T-helper 2 cell (primary cell): ENCODE measurements at places on chromosomes 12 and 14.

- peak; percentile 8 for DNase-seq
These were observed 764 bp downstream of the RBM25 start for GRCh38 chr14:73058922-73059673.

DNA sequence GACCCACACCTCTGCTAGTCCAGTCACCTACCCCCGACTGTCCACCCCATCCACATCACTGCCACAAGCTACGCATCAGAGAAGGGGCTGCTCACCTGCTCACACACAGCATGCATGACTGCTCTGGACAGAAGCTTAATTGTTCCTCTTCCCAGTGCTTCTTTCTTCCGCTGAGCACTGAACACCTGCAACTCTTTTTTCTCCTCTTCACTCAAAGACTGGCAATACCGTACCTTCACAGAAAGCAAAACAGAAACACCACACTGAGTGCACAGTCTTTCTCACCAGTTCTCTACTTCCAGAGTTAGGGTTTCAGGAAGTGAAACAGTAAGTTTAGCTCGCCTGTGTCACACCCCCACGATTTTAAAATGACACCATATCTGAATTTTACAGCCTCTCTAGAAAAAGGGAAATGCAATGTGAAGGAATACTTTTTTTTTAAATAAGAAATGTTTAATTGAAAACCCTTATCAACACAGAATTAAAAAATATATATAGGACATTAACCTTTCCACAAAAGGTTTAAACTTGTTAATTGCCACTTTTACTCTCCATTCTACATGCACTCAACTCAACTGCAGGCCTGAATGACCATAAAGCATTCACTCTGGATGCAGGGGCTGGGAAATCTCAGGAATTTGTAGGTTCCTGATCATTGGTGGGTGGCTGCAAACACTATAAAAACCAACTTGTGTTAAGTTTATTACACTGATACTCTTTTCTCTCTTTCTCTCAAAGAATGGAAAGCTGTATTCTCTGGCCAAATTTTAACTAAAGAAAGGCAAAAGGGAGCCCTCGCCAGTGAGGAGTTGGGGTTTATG, 120.0 kb downstream of the PRICKLE1 start:
- DNase-seq: no peak

- no peak for DNase-seq
These were observed 44.2 kb downstream of the ARID2 start for GRCh38 chr12:45773747-45774146.

DNA sequence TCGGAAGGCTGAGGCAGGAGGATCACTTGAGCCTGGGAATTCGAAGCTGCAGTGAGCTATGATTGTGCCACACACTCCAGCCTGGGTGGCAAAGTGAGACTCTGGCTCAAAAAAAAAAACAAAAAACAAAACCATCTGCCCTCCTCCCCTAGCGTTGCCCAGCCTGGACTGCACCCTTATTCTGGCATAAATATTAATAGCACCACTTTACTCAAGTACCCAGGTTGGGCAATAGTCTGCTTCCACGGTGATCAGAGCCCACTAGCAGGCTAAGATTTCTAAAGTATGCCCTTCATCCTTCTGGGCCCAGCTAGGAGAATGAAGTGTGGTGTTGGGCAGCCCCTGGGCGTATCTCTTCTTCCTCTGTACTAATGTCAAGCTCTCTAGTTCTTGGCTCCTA, 33.3 kb downstream of the KCTD10 start:
- no peak for DNase-seq

GRCh38 chr12:63940310-63941005, 96.0 kb downstream of the SRGAP1 start:
- DNase-seq: no peak

- no peak for DNase-seq
These were observed 40.7 kb downstream of the TNFAIP2 start for GRCh38 chr14:103164006-103164405.

- DNase-seq: no peak
These were observed 79.0 kb downstream of the TMEM30B start for GRCh38 chr14:61202124-61202523.

DNA sequence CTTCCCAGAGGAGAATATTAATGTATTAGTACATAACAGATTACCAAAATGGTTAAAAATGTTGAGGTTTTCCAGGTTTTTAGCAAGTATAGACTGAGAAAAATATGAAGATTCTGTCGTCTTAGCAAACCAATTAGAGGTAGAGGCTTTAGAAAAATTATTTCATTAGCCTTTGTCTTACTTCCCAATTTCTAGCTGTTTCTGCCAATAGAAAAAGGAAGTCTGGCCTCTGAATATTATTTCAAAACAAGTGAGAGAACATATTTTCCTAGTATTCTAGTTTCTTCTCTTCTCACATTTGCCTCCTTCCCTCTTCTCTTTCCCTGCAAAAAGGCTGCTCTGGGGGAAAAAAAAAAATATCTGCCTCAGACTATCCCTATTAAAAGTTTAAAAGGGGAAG, 16.4 kb downstream of the IPO8 start:
- DNase-seq: no peak

DNA sequence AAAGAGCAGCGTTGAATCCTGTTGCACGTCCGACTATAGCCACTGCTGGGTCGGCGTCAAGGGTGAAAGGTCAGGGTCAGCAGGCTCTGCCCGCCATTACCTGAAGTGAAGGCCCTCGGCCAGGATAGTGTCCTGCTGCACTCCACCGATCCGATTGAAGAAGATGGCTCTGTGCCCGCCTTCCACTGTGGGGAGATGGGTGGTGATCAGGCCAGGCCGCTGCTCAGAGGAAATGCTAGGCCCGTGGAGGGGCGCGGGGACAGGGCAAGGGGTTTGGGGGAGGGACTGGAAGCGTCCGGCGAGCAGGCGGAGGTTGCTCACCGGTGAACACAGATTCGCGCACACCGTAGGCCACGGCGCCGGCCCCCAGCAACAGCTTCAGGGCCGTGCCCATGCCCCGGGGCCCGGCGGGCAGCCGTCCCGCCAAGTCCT, 352 bp downstream of the PHB2 start:
- no peak for DNase-seq

GRCh38 chr12:18217966-18218365, 43.4 kb upstream of the PIK3C2G start:
- no peak for DNase-seq

GRCh38 chr14:91867316-91867988, at the start of gene TC2N:
Gene TC2N (minus strand): TSS chr14:91867536. CDS start chr14:91813769, 53,767 bp downstream.
- DNase-seq: peak; percentile 95

GRCh38 chr14:80523518-80524117, 312.3 kb upstream of the DIO2 start:
- no peak for DNase-seq

GRCh38 chr14:53621921-53622320, 334.7 kb downstream of the BMP4 start:
- DNase-seq: no peak

- no peak for DNase-seq
These were observed 88.5 kb downstream of the PAPLN start for GRCh38 chr14:73325630-73326299.

DNA sequence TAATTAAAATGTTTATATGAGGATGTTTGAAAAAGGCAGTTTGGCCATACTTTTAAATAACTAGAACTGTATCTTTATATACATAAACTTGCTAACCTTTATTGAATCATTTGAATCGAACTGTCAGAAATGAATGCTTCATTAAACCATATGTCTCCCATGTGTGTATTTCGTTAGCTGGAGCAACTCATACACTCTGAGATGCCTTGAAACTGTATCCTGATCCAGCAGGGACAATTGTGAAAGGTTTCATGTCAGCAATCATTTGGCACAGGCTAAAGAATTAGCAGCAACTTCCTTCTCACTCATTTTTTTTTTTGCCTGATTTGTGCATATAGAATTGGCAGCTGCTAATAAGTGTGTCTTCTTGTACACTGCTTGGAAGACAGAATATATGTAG, 109.9 kb downstream of the NAV3 start:
- DNase-seq: no peak

- DNase-seq: no peak
These were observed 582.5 kb upstream of the MGAT4C start for GRCh38 chr12:86838711-86839110.

DNA sequence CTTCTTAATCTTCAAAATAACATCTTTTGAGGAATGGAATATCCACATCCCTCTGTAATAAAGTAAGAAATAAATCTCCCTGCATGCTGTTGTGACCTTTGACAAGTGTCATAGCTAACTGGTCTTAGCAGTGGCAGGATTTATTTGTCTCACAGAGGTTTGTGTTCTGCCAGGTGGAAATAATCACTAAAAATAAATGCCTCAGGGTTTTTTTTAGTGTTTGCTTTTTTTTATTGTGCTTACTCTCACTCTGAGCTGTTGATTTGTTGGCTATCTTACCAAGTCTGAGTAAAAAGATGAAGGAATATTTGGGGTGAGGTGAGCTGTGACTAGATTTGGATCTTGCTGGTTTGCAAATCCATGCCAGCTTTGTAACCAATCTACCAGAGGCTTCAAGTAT, 285.4 kb downstream of the ALG10B start:
- no peak for DNase-seq
